ENCODE measurements at places on chromosomes 16 and 17.

DNA sequence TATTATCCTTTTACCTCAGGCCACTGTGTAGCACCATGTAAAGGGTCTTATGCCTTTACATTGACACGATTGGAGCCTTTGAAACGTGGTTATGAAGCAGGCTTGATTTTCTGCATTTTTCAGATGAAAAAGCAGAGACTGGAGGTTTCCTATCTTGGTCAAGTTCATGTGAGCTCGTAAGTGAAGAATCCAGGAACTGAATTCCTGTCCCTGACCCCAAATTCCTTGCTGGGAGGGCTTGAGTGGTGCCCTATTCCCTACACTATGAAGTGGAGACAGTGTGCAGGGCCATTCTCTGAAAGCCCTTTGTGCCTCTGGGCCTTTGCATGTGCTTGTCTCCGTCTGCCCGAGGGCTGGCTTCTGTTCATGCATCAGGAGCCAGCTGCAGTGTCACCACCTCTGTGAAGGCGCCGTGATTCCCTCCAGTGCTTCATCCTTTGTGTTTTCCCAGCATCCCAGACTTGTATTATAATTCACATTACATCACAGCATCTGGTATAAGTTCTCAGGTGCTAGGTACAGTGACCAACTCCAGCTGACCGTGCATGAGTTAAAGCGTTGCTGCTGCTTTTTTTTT lies 181.1 kb downstream of the SNX29 start:
- no peak for DNase-seq

GRCh38 chr17:73194514-73195222 lies 1.8 kb downstream of the COG1 start:
- peak; percentile 7 for DNase-seq

GRCh38 chr17:50181144-50181543 lies 15.3 kb downstream of the SGCA start:
- no peak for DNase-seq

GRCh38 chr16:67356396-67356795 lies 29.8 kb downstream of the LRRC36 start:
- no peak for DNase-seq

GRCh38 chr16:65010125-65010524 lies 111.7 kb downstream of the CDH11 start:
- no peak for DNase-seq

DNA sequence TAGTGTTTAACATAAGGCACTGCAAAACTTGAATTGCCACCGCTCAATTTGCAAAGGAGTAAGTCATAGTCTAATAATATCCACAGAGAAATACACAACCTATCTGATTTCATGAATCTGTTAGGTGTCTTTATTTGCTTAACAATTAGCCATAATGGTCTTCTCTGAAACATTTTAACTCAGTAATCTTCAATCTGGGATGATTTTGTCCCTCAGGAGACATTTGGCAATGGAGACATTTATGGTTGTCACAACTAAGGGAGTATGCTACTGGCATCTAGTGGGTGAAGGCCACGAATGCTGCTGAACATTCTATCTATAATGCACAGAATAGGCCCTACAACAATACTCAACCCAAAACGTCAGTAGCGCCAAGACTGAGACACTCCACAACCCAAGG lies 4.3 kb downstream of the UBE2G1 start:
- no peak for DNase-seq

- DNase-seq = peak; percentile 77
Measured at GRCh38 chr16:4477966-4478365, 1.8 kb downstream of the HMOX2 start.

GRCh38 chr17:75205793-75206163 lies 299 bp downstream of the NUP85 start:
- no peak for DNase-seq

- DNase-seq = peak; percentile 70
Measured at GRCh38 chr17:82019690-82020571, 2.7 kb downstream of the CENPX start.

- DNase-seq = no peak
Measured at GRCh38 chr17:76734080-76734840, 2.9 kb downstream of the SRSF2 start.

- no peak for DNase-seq
Measured at GRCh38 chr17:796609-797008, 14.5 kb downstream of the MRM3 start.

- DNase-seq = peak; percentile 51
Measured at GRCh38 chr16:81779536-81780320, 637 bp downstream of the PLCG2 start.
